ENCODE measurements at places on chromosomes 7 and 10.

DNA sequence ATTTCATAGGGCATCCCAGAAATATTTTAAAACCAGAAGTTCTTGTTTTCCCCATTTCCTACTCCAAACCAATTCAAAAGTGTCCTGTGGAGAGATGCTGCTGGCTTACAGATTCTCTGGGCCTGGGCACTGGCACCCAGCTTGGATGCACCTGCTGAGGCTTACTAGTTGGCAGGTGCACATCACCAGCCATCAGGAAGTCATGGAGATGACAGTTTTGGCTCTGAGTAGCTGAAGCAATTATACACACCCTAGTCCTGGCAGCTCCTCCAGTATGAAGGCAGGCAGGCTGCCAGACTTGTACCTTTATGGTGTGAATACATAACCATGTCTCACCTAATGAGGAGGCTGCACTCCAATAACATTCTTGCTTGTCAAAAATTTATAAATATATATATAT is 276.6 kb upstream of the GHITM start:
- no peak for DNase-seq

DNA sequence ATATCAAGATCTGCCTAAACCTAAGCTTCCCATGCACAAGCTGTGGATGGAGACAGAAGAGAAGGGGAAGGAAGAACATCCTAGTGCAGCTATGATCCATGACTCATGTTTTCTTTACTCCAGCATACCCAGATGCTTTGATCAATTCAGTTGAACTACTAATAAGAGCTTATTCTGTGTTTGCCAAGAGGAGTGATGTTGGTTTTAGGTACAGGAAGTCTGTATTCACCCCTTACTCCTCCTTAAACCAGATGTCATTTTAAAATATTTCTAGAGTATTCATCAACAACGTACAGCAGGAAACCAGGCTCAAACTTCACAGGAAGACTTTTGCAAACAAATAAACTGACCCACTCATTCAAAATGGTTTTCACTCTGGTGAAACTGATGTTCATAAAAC is 29.2 kb downstream of the PANK1 start:
- DNase-seq, result no peak

- DNase-seq, result no peak
Measured at GRCh38 chr10:5976512-5977470, 552 bp downstream of the IL15RA start.

GRCh38 chr10:75681334-75681733 is 249.9 kb downstream of the LRMDA start:
- DNase-seq, result no peak
